ENCODE measurements at places on chromosomes 16 and 17.
A peak's percentile ranks its signal among the peaks of the same experiment; 100 is the strongest.

- no peak for DNase-seq
These were observed 14.7 kb downstream of the OSBPL7 start for GRCh38 chr17:47806913-47807255.

- no peak for DNase-seq
These were observed 4.2 kb downstream of the GIT1 start for GRCh38 chr17:29585080-29585751.

GRCh38 chr17:55228683-55229192 lies 36.0 kb upstream of the HLF start:
- DNase-seq, result no peak

- DNase-seq, result peak; percentile 86
These were observed 25.5 kb upstream of the ALKBH5 start for GRCh38 chr17:18158022-18158600.

GRCh38 chr17:12114686-12115418 lies 94.2 kb downstream of the MAP2K4 start:
- DNase-seq, result no peak

GRCh38 chr16:15033309-15033707 lies 22.6 kb downstream of the NTAN1 start:
- DNase-seq, result no peak

DNA sequence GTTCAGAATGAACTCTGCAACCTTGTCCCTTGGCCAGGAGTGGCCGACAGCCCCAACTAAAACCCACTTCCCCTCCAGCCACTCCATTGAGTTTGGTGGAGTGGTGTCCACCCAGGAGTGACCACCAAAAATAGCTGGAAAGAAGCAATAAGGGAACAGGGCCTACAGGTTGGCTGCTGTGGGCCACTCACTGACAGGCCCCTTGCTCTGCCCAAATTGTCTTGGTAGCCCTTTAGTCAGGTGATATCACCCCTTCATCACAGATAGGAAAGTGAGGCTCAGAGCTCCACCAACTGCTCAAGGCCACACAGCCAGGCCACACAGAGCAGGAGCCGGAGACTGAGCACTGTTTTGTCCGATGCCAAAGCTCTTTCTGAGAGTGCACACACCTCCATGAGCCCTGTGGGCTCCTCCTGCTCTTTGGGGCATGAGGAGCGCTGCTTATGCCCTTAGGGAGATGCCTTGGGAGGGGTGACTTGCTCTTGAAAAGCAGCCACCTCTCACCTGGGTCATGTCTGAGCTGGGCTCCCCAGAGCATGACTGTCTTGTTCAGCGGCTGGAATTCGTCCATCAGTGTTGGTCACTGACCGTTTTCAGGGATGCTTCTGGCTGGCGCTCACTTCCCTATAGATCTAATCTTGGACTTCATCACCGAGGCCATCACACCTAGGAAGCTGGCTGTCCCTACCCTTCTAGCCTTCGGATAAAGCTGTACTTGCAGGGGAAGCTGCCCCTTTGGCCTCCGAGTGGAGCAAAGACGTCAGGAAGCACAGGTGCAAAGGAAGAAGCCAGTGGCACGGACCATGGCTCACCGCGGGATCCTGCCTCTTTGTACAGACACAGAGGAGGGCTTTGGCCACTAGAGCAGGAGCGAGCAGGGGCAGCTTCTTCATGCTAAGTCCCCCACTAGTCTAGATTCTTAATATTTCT lies 186.0 kb upstream of the ZNF469 start:
- DNase-seq, result no peak

- DNase-seq, result no peak
These were observed 5.6 kb downstream of the SLC16A3 start for GRCh38 chr17:82234211-82235055.

- DNase-seq, result no peak
These were observed 16.2 kb downstream of the SLC43A2 start for GRCh38 chr17:1612400-1612799.

DNA sequence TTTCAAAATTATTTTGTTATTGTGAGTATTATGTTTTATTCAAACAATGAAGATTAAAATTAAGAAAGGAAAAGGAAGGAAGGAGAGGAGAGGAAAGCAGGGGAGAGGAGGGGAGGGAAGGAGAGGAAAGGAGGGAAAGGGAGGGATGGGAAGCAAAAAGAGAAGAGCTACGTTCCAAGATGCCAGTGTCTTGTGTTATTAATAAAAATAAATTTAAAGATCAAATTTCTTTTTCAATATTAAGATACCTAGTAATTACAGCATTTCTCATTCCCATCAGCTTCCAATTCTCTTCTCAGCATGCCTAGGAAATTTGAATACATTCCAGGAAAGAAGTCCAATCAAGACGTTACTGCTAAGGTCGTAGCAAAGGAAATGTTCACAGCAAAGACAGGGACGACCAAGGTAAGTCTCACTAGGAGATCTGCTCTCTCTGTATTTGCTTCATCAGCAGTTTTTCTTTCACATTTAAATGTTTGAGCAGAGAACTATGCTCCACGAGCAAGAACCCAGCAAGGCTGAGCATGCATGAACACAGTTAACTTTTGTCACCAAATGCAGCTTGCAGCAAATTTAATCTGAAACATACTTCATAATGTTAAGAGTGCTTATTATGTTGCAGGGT lies 63.3 kb upstream of the HLF start:
- no peak for DNase-seq

GRCh38 chr17:21288571-21289017 lies 4.1 kb downstream of the MAP2K3 start:
- no peak for DNase-seq

DNA sequence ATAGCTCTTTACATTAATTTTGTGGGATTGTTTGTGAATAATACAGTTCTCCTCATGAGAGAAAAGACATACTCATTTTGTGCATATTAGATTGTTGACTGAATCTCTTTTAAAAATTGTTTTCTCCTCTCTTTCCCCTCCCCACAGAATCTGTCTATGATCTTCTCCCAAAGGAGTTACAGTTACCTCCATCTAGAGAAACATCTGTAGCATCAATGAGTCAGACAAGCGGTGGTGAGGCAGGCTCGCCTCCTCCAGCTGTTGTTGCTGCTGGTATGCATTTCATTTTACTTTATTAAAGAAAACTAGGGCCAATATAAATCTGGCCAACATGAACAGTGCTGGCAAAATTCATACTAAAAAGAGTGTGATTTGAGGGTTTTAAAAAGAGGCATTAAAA lies 60.5 kb downstream of the NFAT5 start:
- DNase-seq, result no peak

DNA sequence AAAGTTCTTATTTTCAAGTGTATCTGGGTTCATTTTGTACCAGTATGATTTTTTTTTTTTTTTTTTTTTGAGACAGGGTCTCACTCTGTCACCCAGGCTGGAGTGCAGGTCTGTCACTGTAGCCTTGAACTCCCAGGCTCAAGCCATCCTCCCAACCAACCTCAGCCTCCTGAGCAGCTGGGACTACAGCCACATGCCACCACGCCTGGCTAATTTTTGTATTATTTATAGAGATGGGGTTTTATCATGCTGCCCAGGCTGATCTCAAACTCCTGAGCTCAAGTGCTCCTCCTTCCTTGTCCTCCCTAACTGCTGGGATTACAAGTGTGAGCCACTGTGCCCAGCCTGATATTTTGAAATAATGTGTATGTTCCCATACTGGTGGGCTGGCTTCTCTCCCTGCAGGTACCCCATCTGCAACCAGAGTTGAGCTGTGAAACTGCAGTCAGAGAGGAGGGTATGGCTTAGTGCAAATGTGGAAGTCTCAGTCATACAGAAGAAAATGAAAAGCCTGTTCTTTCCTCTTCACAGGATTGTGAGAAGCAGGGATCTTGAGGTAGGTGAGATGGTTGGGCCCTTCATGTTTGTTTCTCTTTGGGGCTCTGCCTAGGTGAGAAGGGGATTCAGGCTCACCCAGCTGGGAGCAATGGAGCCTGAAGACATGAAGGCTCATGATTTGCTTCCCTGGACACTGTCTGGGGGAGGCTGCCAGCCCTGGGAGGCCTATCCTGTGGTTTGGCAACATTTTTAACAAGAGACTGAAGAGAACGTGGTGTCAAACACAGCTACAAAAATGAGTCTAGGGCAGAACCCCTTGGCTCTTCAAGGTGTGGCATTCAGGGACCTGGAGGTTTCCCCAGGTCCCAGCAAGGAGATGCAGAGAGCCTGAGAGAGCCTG lies 41.3 kb upstream of the SIAH1 start:
- no peak for DNase-seq

GRCh38 chr17:57935833-57936807 lies 19.1 kb downstream of the CUEDC1 start:
- DNase-seq, result no peak

DNA sequence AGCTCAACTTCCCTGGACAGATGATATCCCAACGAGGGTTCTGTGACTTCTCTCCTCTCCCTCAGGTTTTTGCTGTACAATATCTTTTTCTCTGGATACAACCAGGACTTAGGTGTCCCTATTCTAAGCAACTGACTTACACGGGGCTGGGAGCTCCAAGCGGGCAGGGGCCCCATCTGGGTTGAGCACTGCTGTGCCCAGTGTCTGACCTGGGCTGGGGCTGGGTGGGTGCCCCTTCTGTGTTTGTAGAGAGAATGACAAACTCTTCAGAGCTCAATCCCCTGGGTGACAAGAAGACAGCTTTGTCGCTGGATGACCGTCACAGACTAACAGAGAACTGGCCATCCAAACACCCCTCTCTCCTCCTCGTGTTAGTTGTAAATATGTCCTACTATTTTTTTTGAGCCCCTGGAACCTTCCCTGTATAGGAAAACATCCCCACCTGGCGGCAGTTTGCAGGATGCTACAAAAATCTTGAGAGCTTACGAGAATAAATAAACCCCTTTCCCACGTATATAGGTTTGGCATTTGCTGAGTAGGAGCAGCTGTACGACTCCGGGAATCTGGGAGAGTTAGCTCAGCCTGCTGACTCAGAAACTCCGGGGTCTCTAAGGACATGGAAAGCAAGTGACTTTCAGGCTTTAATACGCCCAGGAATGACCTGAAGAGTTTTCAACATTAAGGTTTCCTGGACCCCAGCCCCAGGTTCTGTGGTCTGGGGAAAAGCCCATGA lies 23.7 kb upstream of the RCVRN start:
- DNase-seq, result no peak

DNA sequence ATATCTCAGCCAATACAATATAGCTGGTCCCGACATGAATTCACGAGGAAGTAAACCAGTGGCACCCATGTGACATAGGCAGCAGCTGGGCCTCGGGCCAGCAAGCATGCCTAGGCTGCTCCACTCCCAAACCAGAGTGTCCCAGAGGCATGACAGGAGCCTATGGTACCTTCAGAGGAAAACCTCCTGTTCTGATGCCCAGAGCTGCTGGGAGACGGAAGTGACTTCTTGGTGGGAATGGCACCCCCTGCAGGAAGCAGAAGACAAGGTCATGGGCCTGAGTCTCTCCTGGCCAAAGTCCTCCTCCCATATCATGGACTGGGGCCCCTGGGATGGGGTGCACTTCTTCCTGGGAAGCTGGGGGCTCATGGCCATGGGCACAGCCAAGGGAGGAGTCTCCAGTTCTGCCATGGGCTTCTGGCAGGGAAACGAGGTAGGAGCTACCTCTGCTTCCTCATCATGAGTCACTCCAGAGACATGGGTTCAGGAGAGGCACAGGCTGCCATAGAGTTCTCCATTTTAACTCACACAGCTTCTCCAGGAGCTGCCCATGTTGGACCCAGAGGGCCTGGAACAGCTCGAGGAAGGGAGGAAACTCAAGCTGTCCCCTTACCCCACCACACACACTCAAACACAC lies 13.4 kb downstream of the FBF1 start:
- DNase-seq, result no peak

DNA sequence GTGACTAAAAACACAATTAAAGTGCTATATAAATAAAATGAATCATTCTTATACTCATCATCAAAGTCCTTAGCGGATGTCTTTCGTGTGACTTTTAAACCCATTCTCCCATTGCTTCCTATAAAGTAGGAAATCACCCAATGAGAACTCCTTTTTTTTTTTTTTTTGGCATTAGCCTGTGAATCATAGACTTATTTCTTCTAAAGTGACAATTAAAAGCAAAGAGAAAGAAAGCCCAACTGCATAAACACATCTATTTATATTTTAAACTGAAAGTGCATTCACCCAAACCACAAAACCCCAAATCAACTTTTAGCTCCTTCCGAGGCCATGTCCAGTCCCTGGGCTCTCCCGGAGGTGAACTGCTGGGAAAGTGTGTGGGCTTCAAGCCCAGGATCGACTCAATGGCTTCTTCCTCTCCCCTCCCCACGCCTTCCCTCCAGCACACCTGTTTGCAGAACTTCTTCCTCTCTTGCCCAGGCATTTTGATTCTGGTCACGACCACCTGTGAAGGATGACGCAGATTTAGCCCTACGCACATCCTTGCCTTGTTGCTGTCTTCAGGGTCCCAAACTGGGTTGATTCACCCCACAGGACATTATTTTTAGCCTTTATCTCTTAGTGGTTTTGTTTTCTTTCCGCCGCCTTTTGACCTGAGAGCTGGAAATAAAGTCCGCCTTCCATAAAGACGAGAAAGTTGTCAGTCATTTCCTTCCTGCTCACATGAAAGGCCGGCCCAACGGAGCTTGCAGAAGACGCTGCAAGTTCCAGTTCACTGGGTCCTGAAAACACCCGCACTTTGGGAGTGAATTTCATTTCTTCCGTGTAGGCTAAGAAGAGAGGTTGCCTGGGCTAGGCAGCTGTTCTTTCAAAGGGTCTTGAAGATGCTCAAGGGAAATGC lies 166.8 kb downstream of the MAP2K6 start:
- no peak for DNase-seq

DNA sequence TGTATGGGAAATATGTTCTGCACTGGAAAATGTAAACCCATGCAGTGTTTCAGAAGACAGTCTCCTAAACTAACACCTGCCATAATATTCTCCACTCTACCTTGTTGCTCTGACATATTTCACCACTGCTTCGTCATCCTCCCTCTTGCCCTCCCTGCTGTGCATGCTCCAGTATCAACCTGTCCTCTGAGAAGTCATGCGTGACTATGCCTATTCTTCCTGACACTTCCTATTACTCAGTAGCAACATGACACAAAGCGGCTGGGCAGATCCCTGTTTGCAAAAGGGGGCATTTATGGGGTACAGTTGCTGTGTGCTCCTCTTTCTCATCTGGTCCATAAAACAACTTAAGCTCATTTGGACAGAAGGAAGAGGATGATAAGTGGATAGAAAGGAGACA lies 805.6 kb upstream of the EEF2KMT start:
- DNase-seq, result no peak

DNA sequence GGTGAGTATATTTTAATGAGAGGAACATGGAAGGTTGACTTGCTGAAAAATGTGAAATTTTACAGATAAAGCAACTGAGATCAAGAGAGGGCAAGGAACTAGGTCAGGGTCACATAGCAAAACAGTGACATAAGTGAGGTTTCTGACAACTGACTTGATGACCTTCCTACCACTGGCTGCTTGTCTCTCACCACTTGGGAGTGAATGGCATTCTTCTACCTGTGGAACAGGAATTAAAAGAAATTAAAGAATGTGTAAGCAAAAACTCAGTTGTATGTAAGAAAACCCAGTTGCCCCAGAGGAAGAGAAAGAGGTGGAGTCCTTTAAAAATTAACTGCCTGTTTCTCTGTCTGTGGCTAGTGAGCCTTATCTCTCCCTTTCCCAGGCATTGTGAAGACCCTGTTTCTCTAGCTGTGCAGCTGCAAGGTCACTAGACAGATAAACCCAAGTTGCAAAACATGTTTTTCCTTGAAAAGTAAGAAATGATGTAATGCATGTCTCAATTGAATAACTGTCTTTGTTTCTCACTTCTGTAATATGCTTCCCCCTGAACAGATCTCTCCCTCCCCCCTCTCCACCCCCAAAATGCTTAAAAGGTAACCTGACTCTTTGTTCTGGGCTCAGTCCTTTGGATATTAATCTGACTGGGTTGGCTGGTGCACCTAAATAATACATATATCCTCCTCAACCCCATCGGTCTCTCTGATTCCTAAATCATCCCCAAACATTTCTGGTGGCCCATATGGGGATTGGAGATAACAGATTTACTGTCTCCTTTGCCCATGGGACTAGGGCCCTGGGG lies 23.4 kb downstream of the ACSM1 start:
- no peak for DNase-seq
